DMS79 (cell line): ENCODE measurements at places on chromosomes 1 and 21.

- no peak for DNase-seq
Measured at GRCh38 chr21:41979335-41979734, 25.5 kb upstream of the C2CD2 start.

GRCh38 chr1:51516649-51517158 lies 2.4 kb downstream of the EPS15 start:
- no peak for DNase-seq

- no peak for DNase-seq
Measured at GRCh38 chr1:201358596-201358995, 18.9 kb downstream of the TNNT2 start.

GRCh38 chr21:18894387-18894786 lies 490.8 kb upstream of the TMPRSS15 start:
- DNase-seq = no peak

DNA sequence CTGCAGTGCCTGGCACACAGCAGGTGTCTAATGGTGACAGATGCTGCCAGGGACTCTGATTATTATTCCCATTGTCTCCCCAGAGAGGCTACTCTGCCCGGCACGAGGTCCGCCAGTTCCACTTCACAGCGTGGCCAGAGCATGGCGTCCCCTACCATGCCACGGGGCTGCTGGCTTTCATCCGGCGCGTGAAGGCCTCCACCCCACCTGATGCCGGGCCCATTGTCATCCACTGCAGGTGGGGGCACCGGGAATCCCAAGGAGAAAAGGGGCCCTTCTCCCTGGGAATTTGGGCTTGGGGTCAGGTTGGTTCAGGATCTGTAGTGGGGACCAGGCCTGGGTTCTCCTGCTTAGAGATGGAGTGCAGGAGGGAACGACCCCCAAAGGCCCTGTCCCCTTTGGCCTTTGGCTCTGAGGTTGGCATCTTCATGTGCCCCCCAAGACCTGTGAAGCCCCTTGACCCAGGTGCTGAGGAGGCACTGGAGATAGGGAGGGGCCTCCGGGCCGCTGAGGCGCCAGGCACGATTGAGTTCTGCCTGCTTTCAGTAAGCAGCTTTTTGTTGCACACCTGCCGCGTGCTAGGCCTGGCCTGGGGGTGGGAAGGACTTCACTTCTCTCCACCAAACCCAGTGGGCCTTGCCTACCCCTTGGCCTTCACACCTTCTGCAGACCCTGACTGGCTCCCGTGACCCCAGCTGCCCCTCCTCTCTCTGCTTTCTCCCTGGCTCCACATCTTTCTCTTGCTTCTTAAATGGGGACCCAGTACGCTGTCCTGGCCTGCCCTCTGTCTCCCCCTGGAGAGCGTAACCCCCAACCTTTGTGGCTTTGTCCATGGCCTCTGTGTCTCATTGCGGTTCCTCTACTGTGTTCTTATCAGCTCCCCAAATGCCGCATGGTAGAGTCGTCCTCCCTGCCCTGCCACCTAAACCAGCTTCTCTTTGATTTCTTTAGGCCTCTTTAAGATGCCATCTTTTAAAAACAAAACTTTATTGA lies 76.4 kb downstream of the PTPRU start:
- no peak for DNase-seq

DNA sequence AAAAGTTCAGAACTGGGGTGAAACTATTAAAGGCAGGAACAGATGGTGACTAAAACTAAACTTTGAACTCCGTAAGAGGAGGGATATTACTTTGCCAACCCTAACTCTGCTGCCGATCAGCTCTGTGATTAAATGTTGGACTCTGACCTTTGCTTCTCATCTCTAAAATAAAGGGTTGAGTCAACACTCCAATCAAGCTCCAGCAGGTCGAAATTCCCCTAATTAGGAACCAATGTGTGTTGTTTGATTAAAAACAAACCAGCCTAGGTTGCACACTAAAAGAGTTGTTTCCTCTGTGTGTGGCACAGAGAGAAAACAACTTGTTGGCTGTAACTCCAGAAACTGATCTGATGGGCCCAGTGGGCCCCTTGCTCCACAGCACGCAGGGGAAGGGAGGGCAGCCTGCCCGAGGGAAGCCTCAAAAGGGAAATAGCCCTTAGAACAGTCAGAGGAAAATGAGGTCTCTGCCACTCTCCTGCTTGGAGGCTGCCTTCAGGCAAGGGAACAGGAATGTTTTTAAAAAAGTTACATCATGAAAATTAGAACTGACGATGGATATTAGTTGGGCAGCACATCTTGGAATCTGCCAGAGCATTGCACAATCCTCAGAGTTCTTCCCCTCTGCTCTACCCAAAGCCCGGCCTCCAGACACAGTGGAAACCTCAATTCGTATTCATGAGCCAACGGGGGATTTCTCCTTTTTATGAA lies 69.3 kb downstream of the KCTD3 start:
- DNase-seq = no peak

- DNase-seq = peak; percentile 96
Measured at GRCh38 chr21:37060296-37060695, 12.6 kb downstream of the PIGP start.

- peak; percentile 20 for DNase-seq
Measured at GRCh38 chr1:203871114-203871880, 9.9 kb downstream of the SNRPE start.

GRCh38 chr1:66396212-66396890 lies 137.6 kb upstream of the SGIP1 start:
- DNase-seq = no peak

DNA sequence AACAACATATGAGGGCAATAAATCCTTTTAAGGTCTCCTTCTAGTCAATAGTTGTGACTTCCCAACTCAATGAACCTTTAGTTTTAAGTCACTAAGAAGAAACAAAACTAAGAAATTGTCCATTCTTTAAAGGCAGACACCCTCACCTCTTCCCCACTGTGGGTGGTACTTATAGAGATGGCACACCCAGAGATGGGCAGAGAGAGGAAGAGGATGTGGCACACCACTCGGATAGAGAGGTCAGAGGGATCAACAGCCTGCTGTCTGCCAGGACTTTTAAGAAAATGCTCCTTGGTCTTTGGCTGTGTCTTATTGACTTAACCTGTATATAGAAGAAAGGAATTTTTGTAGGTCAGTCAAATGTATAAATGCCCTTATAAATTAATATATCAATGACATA lies 45.1 kb downstream of the FASLG start:
- DNase-seq = no peak

DNA sequence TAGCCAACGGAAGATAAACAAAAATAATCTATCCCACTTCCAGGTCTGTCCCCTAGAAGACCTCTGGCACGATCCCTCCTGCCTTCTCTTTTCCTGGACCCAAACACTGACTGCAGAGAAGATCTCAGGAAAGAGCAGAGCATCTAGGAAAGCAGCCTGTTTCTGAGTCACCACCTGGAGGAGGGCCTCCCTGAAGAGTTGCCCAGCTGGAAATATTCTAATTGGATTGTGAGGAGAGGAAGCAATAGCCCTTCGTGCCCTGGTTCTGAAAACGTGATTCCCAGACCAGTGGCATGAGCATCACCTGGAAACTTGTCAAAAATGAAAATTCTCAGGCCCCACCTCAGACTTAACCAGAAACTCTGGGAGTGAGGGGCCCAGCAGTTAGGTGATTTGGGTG lies 411.1 kb downstream of the SETD4 start:
- no peak for DNase-seq

- no peak for DNase-seq
Measured at GRCh38 chr1:48356901-48357300, 115.1 kb downstream of the SPATA6 start.

DNA sequence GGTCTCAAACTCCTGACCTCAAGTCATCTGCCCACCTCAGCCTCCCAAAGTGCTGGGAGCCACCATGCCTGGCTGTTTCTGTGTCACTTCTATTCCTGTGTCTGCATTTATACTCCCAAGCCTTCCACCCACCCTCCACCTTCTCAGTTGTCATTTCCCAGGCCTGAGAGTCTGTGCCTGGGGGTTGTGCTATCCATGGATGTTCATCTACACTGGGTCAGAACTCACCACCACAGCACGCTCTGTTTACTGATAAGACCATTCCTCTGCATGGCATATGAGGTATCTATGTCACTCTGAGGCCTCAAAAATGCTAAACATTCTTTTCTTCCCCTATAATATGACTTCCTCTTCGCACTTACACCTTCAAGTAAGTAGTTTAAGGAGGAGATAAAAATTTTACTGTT lies 6.1 kb downstream of the NENF start:
- DNase-seq = no peak

GRCh38 chr21:21969211-21969610 lies 971.0 kb downstream of the NCAM2 start:
- DNase-seq = no peak

DNA sequence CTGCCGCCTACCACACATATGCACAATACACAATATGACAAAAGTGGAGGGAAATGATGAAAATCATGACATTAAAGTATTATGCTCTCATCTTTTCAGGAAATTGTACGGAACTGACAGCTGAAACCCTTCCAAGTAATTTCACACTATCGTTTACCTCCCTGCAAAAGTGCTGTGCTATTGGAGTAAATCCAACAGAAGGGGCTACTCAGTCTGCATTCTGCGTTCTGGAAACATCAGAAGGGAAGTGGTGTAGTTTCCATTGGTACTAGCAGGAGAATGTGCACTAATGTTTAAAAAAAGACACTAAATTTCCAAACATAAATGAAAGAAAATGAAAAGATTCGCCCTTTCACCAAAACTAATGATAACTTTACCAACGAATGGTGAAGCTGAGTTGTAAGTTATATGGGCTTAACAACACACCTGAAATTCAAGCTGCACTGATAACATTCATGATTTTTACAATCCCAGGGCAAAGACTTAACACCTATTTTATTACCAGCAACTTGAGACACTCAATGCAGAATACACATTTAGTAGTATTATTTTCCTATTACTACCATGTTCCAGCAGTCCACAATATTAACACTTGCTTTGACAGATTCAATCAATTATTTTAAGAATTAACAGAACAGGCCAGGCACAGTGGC lies 3.2 kb downstream of the DENND1B start:
- DNase-seq = no peak

GRCh38 chr21:14542638-14543037 lies 3.5 kb downstream of the SAMSN1 start:
- DNase-seq = no peak

DNA sequence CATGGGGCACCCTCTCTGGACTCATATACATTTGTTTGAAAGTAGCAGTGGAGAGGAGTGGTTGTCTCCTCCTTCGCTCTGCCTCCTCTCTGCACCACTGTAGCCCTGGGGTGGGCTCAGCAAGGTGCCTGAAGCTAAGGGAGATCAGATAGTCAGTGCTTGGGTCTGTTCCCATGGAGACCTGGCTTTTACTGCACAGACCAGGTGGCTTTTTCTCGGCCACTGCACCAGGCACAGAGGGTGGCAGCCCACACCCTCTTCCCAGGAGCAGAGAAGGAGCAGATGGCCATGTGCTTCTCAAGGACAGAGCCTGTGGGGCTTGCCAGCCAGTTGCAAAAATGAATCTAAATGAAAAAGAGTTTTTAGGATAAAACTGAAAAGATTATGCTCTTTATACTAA lies 123.4 kb upstream of the KCNK1 start:
- DNase-seq = no peak

GRCh38 chr1:64042331-64043100 lies 160.9 kb upstream of the UBE2U start:
- DNase-seq = no peak

DNA sequence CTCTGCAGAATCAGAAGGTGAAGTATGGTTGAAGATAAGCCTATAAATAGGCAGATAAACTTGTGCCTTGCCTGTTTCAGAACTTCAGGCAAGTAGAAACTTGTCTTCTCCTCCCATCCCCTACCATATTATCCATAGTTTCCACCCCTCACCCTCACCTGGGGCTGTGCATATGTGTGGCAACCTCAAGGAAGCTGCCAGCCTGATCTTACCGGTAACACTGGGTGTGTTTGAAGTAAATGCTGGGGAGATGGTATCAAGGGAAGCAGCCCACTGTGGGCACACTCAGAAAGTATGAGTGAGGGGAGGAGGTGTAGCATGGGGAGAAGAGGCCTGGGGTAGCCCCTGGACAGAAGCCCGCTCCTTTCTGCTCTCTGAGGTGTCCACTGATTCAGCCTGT lies 14.5 kb downstream of the VANGL2 start:
- DNase-seq = no peak

GRCh38 chr1:31577515-31578192 lies 1.3 kb downstream of the TINAGL1 start:
- DNase-seq = no peak

DNA sequence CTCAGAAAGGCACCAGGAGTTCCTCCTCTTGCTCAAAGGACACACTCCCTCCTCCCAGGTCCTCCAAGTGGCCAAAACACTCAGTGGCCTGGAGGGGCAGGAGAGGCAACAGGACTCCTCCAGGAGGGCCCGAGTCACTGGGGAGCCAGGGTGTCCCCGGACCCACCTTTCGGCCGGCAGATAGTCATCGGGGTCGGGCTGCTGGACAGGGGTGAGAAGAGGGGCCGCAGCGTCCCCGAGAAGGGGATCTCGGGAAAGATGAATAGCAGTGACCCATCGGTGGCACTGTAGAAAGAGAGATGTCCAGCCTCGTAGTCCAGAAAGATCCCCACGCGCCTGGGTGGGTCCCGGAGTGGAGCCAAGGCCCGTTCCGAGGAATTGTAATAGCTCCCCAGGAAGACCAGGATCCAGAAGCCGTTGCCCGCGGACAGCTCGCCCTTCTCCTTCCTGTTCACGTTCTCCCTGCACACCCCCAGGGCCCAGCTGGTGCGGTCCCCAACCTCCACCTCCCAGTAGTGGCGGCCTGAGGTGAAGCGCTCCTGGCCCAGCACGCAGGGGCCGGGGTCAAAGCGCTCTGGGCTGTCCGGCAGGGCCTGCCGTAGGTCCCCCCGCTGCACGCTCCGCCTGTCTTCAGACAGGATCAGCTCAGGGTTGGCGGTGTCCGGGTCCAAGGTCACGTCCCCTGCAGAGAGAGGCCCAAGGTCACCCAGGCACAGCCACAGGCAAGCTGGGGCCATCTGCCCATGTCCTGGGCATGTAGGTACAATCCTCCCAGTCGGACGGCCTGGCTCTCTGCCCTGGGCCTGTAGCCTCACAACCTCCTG lies 11.9 kb downstream of the TRIM11 start:
- DNase-seq = no peak

DNA sequence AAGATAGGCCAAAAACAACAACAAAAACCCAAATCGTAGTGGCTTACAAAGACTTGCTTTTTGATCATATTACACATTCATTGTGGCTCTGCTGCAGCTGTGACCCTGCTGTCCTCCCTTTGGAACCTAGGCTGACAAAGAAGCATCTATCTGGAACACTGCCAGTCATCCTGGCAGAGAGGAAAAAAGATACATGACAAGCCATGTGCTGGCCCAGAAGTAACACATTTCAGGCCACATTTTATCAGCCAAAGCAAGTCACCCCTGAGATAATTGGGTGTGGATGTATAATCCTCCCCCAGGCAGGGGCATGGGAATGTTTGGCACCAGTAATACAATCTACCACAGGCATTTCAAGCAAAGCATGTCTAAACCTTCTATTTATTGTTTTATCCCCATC lies 37.2 kb upstream of the AGO1 start:
- no peak for DNase-seq

GRCh38 chr1:70034403-70034802 lies 171.0 kb downstream of the LRRC40 start:
- DNase-seq = no peak
